Kidney (tissue), 22 donors: ENCODE measurements at places on chromosomes 7 and 10. TPM values are rescaled to one million over a fixed set of nuclear protein-coding genes. Genes with fewer than 3 reads are reported as not detected.

DNA sequence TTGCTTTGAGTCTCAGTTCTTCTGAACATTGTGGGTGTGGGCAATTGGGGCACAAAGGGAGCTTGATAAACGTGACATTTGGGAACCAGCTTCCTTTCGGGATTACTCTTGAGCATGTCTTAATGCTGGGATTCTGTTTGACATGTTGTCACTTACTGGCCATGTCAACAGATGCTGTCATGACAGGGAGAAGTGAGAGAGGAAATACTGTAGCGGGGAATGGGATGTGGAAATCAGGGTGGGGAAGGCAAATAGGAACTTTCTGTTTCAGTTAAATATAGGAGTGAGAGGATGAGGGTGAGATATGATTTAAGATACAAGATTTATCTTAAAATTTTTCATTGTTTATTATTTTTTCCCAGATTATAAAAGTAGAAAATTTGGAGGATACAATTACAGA lies 83.9 kb downstream of the SEC23IP start:
- no peak overlapping the region for H3K4me3 ChIP-seq
- no peaks in the 10 kb centered on the region for H3K27me3 ChIP-seq
- no peak for DNase-seq
- H3K4me1 ChIP-seq = no peaks in the 10 kb centered on the region

GRCh38 chr7:157537056-157537455 lies 200.3 kb downstream of the DNAJB6 start:
- H3K27ac ChIP-seq = no peak overlapping the region
- H3K27me3 ChIP-seq = no peaks in the 10 kb centered on the region
- H3K36me3 ChIP-seq = no peaks in the 10 kb centered on the region
- DNase-seq = no peak

DNA sequence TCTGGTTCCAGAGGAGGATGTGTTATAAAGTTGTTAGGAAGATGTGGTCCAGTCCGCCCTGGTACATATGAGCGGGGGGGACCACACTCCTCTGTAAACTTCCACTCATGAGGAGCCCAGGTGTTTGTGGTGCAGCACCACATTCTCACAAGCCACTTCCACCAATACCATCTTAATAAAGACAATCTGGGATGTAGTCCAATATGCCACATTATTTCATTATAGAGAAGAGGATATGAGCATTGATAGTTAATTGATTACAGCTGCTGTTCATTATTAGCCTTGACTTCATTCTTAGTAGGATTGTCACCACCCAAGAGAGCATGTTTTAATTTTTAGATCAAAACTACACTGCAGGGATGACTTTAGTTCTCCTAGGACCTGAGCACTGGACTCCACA lies 40.5 kb downstream of the ERCC6 start:
- H3K4me1 ChIP-seq = no peaks in the 10 kb centered on the region
- no peaks in the 10 kb centered on the region for H3K36me3 ChIP-seq
- H3K27me3 ChIP-seq = no peaks in the 10 kb centered on the region
- no peak for DNase-seq
- H3K27ac ChIP-seq = no peak overlapping the region

- peaks cover 6% of the 10 kb centered on the region for H3K4me1 ChIP-seq
- no peaks in the 10 kb centered on the region for H3K36me3 ChIP-seq
- H3K4me3 ChIP-seq = no peak overlapping the region
Observed at GRCh38 chr10:29379208-29379607, 90.3 kb downstream of the LYZL1 start.

- H3K36me3 ChIP-seq = no peaks in the 10 kb centered on the region
- H3K4me3 ChIP-seq = peak overlapping the region; percentile 89
- H3K4me1 ChIP-seq = peaks cover 4% of the 10 kb centered on the region
- DNase-seq = no peak
- H3K27ac ChIP-seq = peak overlapping the region; percentile 92
Observed at GRCh38 chr7:40133561-40134427, 628 bp downstream of the MPLKIP start.

DNA sequence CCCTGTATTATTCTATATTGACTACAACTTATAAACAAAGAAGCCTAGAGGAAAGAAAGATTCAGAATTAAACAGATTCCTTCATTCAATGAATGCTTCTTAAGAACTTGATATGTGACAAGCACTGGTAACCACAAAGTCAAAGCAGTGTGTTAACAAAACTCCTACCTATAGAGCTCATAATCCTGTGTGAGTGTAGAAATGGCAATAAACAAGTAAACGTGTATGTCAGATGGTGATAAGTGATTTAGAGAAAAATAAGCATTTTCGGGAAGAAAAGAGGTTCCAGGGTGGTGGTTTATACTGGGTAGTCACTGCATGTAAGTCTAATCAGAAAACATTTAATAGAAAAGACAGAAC lies 141.3 kb downstream of the JMJD1C start:
- no peaks in the 10 kb centered on the region for H3K36me3 ChIP-seq
- no peaks in the 10 kb centered on the region for H3K4me1 ChIP-seq
- DNase-seq = no peak
- no peak overlapping the region for H3K27ac ChIP-seq
- H3K4me3 ChIP-seq = no peak overlapping the region

DNA sequence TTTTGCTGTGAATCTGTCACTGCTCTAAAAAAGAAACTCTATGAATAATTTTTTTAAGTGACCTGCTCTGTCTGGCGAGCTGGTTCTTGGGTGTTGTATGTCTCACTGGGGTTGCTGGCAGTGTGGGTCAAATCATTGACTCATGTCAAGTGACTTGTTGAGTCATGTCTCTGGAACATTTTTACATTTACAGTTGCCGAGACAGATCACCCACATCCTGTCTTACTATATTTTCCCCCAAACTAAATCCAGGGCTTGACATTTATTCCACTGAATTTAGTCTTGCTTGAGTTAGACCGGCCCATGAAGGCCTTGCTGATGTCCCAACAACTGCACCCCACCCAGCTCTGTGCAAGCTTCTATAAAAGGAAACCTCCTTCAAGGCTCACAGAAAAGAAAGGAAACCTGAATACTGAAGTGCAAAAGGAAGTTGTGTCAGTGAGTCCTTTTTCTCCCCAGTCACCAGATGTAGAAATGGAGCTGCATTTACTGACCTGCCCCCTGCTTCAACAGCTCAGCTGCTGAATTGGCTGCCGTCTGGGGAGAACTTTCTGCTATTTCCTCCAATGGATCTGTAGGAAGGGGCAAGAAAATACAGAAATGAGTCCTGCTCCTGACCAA lies 290.3 kb downstream of the TNS3 start:
- H3K27ac ChIP-seq = no peak overlapping the region
- peaks cover 7% of the 10 kb centered on the region for H3K36me3 ChIP-seq
- DNase-seq = no peak
- H3K27me3 ChIP-seq = no peaks in the 10 kb centered on the region
- H3K4me3 ChIP-seq = no peak overlapping the region

DNA sequence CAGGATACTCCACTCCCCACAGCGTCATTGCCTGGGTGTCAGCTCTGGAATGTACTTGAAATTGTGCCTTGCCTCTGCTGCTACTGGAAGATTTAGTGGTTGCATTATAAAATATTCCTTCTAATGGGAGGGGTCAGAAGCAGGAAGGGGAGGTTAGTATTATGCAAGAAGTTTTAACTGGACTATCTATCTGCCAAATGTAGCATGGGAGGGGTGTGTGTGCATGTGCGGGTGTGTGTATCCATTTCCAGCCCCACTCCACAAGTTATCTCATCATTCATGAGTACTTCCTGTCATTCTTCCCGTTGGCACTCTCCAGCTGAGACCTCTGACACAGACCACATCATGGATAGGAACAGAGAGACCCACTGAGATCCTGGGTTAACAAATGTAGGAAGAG lies 13.4 kb downstream of the MBL2 start:
- H3K27ac ChIP-seq = no peak overlapping the region
- H3K36me3 ChIP-seq = no peaks in the 10 kb centered on the region
- no peaks in the 10 kb centered on the region for H3K4me1 ChIP-seq

GRCh38 chr10:102347236-102347828 lies 48.2 kb upstream of the NFKB2 start:
- no peaks in the 10 kb centered on the region for H3K27me3 ChIP-seq
- H3K36me3 ChIP-seq = peaks cover 20% of the 10 kb centered on the region
- peak; percentile 69 for DNase-seq
- no peaks in the 10 kb centered on the region for H3K4me1 ChIP-seq
- H3K4me3 ChIP-seq = no peak overlapping the region

DNA sequence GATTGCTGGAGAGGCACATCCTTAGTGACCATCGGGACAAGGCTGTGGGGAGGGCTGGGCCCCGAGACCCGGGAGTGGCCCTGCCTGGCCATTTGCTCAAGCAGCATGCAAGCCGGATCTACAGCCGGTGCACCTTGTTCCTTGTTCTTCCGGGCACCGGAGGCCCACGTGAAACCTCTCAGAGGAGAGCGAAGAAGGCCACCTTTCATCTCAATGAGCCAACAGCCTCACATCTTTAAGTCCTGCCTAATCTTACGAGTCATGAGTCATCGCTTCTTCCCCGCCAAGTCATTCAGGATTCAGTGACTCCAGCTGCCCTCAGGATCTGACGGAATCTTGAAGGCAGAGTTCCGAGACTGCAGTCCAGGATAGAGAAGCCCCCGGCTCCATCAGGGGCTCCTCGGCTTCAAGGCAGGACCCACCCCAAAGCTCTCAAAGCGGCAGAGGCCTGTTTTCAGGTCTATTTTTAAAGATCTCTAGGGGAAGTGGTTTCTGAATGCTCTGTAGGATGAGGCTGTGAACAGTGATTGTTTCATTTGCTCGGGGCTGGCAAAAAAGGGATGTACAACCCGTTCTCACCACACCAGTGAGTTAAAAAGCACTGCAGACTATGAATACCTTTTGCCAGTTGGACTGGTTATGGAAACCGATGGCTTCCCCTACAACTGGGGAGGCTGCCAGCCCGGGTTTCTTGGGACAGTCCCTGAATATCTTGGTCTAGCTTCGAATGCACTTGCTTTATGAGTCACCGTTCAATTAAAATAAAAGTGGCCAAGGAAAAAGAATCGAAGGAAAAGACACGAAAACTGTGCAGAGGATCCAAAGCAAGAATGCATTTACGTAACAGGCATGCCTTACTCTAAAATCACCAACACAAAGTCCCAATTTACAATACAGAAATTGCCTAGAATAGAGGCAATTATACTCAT lies 57.2 kb upstream of the ECHDC3 start:
- H3K27ac ChIP-seq = no peak overlapping the region
- H3K36me3 ChIP-seq = no peaks in the 10 kb centered on the region
- DNase-seq = peak; percentile 42
- H3K4me3 ChIP-seq = no peak overlapping the region

- H3K27me3 ChIP-seq = no peaks in the 10 kb centered on the region
- DNase-seq = no peak
- peaks cover 21% of the 10 kb centered on the region for H3K36me3 ChIP-seq
- H3K4me1 ChIP-seq = no peaks in the 10 kb centered on the region
- H3K4me3 ChIP-seq = no peak overlapping the region
Observed at GRCh38 chr7:2651336-2651735, 19.6 kb downstream of the TTYH3 start.

DNA sequence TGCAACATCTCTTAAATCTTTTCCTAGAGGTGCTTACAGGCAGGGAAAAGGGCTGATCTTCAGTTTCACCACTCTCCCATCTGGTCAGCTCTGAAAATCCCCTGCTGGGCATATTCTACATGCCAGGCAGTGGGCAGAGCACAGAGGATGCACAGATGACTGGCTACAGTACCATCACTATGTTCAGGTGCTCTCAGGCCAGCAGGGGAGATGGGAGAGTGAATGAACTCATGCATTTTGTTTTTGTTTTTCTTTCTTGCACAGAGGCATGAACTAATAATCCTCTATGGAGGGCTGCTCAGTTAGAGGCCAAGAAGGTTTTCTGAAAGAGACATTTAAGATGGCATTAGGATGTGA lies 19.3 kb downstream of the ELMO1 start:
- H3K27me3 ChIP-seq = no peaks in the 10 kb centered on the region
- DNase-seq = no peak
- H3K4me1 ChIP-seq = no peaks in the 10 kb centered on the region
- H3K27ac ChIP-seq = no peak overlapping the region
- H3K4me3 ChIP-seq = no peak overlapping the region

GRCh38 chr10:62384447-62385081 lies 10.4 kb downstream of the ZNF365 start:
- H3K27me3 ChIP-seq = no peaks in the 10 kb centered on the region
- H3K4me3 ChIP-seq = no peak overlapping the region
- H3K4me1 ChIP-seq = no peaks in the 10 kb centered on the region

- H3K36me3 ChIP-seq = no peaks in the 10 kb centered on the region
- H3K27me3 ChIP-seq = no peaks in the 10 kb centered on the region
- H3K27ac ChIP-seq = no peak overlapping the region
- no peak for DNase-seq
- no peaks in the 10 kb centered on the region for H3K4me1 ChIP-seq
- H3K4me3 ChIP-seq = no peak overlapping the region
Observed at GRCh38 chr10:47288236-47288635, 11.8 kb upstream of the GDF10 start.

DNA sequence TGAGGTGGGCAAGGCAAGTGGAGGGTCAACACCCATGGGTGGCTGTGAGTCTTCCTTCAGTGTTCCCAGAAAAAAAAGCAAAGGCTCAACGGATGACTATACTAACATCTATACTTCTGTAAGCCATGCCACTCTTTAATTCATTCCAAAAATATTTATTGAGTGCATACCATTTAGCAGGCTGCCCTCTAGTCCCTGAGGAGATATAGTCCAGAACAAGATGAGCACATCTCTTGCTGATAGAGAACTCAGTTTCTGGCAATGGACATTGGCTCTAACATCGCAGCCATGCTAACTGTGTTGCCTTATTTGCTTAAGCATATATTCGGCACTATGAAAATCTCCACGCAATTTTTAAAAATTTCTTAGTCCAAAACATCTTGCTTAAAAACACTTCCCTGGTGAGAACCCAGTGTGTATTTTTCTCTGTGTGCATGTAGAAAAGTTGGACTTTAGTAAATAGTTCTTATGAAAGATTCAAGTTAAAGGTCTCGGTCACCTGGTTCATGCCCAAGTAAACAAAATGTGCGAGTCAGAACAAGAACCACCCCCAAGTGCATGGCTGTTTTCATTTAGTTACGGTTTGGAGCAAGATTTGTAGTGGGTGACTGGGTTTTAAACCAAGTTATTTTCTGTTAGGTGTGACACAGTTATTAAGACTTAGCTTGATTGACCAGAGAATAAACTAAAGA lies 69.8 kb downstream of the MET start:
- no peaks in the 10 kb centered on the region for H3K4me1 ChIP-seq
- H3K4me3 ChIP-seq = no peak overlapping the region
- DNase-seq = no peak
- H3K27ac ChIP-seq = peak overlapping the region; percentile 13
- H3K27me3 ChIP-seq = no peaks in the 10 kb centered on the region

- peak overlapping the region; percentile 99 for H3K4me3 ChIP-seq
- H3K27me3 ChIP-seq = no peaks in the 10 kb centered on the region
- peaks cover 3% of the 10 kb centered on the region for H3K36me3 ChIP-seq
Observed at GRCh38 chr10:75211007-75211691, 553 bp downstream of the VDAC2 start.

LANCL2 gene
- 18.3 TPM for total RNA-seq

FAM25A gene
- total RNA-seq = not detected

OR2A5 gene
- not detected for total RNA-seq

IDI2 gene
- not detected for total RNA-seq

ANLN gene
- total RNA-seq = 1.2 TPM

PLAC9 gene
- total RNA-seq = 31.4 TPM

SEPTIN7 gene
- 189 TPM for total RNA-seq

DDX56 gene
- total RNA-seq = 62.0 TPM
